Anterior cingulate cortex (tissue), 58 donors: ENCODE measurements at places on chromosomes 7 and 10.

DNA sequence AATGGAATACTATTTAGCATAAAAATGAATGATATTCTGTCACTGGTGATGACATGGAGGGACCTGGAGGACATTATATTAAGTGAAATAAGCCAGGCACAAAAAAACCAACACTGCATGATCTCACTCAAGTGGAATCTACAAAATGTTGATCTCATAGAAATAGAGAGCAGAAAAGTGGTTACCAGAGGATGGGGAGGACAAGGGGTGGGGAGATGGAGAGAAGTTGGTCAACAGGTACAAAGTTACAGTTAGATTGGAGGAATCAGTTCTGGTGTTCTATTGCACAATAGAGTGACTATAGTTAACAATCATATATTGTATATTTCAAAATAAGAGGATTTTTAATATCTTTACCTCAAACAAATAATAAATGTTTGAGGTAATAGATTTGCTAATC is 24.7 kb upstream of the SLC18A3 start:
- DNase-seq = no peak

- peak; percentile 6 for DNase-seq
Measured at GRCh38 chr10:88553116-88553752, 29.9 kb downstream of the RNLS start.

DNA sequence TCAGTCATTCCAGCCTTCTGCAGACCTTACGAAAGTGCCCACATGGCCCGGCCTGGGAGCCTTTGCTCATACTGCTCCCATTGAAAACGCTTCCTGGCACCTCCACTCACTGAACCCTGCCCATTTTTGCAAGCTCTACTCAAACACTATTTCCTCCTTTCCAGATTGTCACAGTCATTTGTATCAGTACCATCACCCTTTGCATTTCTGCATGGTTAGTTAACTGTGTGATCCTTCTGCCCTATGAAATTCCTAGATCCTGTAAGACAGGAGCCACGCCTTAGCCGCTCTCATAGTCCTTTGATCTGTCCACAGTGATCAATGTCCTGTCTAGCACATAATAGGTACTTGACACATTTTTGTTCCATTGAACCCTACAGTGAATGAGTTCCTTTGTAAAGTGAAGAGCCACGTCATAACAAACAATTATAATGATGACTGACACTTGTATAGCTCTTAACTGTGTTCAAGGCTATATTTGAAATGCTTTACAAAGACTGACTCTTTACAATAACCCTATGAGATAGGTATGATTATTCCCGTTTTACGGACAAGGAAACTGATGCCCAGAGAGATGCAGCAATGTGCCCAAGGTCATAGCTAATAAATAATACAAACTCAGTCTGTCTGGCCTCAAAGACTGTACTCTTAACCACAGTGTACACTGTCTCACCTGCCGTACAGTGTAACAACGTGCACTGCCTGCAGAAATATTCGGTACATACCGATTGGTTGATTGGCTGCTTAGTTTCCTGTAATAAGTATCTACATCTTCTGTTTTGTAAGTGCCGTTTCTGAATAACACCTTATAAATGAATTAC is 16.6 kb upstream of the ITIH2 start:
- no peak for DNase-seq

GRCh38 chr10:132538031-132538789 is 623 bp downstream of the INPP5A start:
- no peak for DNase-seq

GRCh38 chr10:95324436-95325268 is 33.8 kb upstream of the PDLIM1 start:
- DNase-seq = no peak

DNA sequence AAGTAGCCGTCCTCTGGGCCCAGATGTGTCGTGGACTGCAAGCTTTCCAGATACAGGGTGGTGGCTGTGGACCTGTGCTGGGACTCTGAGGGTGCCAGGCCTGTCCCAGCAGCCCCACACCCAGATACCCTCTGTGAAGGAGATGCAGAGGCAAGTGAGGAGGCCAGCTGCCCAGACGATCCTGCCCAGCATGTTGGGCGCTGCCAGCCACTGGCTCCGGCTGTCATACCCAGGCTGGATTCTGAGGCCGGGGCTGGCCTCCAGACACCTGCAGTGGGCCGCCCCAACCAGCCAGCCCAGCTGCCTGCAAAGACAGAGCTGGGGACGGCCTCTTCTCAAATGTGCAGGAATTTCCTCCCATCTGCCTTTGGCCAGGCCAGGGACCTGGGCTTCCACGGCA is 39.1 kb upstream of the EBF3 start:
- no peak for DNase-seq

DNA sequence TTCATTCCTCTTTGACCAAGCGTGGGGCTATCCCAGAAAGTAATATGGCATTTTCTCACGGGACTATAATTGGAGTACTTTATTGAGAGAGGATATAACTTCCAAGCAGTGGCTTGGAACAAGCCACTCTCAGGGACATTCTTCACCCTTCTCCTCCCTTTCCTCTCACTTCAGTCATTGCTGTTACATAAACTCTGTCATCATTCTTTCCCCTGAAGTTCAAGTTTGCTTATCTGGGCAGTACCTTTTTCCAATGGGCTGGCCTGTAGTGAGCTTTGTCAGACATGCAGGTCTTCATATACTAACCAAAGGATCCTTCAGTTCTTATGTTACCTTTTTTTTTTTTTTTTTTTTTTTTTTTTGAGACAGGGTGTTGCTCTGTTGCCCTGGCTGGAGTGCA is 58.7 kb upstream of the KMT2E start:
- DNase-seq = no peak

DNA sequence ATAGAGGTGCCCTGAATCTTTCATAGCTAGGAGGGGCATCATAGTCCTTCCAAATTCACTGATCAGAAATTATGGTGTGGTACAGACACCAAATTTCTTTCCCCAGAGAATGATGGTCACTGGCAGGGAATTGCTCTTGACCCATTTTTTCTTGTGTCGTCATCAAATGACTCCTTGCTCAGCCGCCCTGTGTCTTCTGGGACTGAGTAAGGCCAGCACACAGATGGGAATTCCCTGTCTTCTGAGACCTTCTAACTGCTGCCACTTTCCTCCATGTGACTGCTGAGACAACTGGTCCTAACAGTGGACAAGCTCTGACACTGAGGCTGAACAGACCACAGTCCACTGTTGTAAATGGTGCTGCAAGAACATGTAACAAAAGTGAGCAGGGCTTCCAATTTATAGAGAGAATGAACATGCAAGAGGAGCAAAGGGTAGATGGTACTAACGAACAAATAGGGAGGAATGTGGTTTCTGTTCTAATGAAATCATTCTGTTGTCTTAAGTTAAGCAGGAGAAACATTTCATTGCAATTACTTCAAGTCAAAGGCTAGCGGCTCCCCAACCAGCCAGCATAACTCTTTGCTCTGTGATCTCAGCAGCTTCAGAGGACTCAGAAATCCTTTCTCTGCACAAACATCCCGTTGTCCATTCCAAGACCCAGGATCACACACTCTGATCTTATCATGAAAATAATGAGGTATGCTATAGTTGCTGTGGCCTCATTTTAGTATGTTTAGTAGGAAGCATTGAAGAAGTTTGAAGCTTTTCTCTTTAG is 235.9 kb upstream of the PRSS1 start:
- DNase-seq = no peak

GRCh38 chr10:76125900-76126299 is 694.5 kb downstream of the LRMDA start:
- DNase-seq = no peak

DNA sequence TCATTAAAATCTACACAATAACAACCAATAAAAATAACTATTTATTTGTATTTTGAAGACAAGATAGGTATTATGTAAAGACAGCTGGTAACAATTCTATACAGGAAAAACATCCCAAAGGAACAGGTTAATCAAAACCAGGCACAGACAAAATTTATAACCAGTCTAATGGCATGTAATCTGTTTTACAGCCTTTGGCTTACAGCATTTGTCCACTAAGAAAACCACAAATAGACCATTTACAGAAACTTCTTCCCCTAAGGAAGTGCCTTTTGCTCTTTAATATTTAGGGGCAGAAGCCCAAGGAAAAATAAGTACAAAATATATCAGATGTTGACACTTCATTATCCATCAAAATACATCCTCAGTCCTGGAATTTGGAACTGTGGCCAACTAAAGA is 65.0 kb downstream of the SVIL start:
- DNase-seq = no peak

- no peak for DNase-seq
Measured at GRCh38 chr7:121081327-121081936, 92.9 kb downstream of the CPED1 start.

GRCh38 chr7:129907122-129907736 is 45.5 kb downstream of the UBE2H start:
- no peak for DNase-seq

GRCh38 chr7:124720195-124720594 is 45.4 kb downstream of the GPR37 start:
- no peak for DNase-seq

- DNase-seq = no peak
Measured at GRCh38 chr7:128164061-128164954, 76.8 kb upstream of the LEP start.

- no peak for DNase-seq
Measured at GRCh38 chr10:113425541-113425951, 127.3 kb upstream of the HABP2 start.

- DNase-seq = no peak
Measured at GRCh38 chr7:9876053-9876452, 1097.6 kb upstream of the PHF14 start.

- DNase-seq = no peak
Measured at GRCh38 chr7:111101856-111102646, 11.1 kb downstream of the LRRN3 start.
